ENCODE measurements at places on chromosomes 5 and 9.

DNA sequence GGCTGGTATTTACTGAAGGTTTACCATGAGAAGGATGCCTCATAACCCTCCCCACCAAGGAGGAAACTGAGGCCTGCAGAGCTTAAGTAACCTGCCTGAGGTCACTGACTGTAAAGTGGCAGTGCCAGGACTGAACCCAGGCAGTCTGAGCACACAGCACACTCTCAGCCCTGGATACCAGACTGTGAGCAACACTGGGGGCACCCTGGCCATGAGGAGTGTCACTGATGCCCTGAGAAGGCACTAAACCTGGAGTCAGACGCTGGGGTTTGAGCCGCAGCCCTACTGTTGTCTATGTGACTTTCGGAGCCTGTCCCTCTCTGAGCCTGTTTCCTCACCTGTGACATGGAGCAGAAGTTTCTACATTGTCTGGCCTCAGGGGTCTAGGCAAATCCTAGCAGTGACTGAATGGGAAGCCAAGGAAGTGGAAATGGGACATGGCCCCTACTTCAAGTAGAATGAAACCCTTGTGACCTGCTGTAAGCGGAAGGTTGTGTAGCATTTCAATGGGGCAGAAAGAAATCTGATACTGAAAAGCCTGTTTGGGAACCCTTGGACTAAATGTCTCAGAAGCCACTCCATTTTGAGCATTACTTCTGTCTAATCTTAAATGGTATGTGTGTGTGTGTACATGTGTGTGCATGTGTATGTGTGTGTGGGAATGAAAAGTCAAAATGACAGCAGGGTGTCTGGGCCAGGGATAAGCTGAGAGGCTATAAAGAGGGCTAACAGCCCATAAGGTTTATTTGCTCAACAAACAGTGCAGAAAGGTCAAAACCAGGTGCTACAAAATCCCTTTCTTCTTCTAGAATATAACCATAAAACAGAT lies 36.0 kb downstream of the B4GALT1 start:
- DNase-seq: no peak

DNA sequence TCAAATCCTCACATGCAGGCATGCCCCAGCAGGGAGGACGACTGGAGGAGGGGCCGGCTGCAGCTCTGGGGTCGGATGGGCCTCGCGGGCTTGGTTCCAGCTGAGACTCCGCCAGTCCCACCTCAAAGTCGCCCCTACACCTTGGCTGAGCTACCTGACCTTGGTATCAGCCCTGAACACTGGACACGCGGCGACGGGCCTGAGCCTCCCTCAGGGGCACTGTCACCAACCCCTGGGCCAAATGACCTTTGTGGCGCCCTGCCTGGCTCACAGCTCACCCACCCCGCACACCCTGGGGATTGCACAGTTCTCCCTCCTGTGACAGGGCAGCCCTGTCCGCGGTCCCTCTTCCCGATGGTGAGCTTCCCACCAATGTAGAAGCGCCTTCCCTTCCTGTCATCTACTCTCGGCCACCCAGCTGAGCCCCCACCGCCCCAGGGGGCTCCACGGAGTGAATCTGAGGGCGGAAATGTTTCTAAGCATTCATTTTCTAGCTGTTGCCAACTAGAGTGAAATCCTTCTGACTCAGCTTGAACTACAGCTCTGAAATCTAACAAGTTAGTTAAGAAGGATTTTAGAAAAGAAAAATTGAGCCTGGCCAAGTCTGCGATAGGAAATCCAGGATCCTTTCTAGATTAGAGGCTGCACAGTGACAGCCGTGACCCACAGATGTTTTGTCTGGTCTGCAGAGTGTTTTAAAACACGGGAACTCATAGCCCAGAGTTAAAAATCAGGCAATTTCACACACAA lies 138.9 kb upstream of the PHYKPL start:
- DNase-seq: no peak

DNA sequence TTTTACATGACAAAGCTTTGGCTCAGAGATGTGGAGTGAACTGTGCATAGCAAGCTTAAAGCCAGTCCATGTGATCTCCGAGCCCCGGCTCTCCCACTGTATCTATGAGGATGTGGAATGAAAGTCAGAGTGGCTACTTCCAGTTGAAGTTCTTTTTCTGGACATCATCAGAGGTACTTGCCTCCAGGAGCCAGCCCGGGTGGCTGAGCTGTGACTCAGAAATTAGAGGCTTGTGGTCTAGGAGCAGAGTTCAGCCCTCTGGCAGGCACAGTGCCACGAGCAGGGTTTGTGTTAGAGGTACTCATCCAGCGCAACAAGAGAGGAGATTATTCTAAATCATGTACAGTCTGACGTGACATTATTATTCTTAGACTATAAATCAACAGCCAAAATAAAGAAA lies 322.5 kb downstream of the CDK5RAP2 start:
- DNase-seq: no peak

- DNase-seq: no peak
These were observed 2.8 kb upstream of the DUSP1 start for GRCh38 chr5:172773481-172774469.

DNA sequence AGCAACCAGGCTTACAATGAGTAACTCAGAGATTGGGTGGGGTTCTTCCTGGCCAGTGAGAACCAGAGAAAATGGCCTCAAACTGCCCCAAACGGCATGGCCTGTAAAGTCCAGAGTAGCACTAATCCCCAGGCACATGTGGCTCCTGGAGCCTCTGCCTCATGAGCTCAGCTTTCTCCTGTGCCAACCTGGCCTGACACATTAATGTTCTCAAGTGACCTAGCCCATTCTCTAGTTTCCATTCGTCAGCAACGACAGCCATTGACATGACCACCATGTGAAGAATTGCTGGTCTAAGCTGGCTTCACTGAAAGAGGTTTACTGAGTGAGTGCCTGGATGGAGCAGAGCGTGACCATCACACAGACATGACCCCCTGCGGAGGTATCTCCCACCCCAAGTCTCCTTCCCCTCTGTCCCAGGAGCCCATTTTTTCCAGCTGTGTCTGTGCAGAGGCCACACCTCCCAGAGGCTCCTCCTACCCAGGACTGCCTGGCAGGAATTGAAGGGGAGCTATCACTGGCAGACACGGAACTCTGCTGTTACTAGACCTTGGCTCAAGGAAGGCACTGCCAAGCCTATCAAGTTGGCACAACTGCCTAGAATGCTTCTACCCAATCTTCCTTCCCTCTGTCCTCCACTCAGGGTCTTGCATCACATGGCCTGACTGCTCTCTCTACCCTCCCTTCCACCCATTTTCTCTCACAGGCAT lies 59.0 kb upstream of the BOD1 start:
- no peak for DNase-seq

- DNase-seq: no peak
These were observed 325.2 kb downstream of the PSAT1 start for GRCh38 chr9:78622126-78622525.

GRCh38 chr9:69221036-69221435 lies 47.0 kb downstream of the TJP2 start:
- DNase-seq: no peak

GRCh38 chr9:4727593-4727992 lies 13.4 kb downstream of the AK3 start:
- DNase-seq: no peak

- DNase-seq: no peak
These were observed 8.0 kb downstream of the VDAC1 start for GRCh38 chr5:133996683-133997252.

GRCh38 chr5:79133121-79133656 lies 21.6 kb downstream of the BHMT start:
- no peak for DNase-seq

DNA sequence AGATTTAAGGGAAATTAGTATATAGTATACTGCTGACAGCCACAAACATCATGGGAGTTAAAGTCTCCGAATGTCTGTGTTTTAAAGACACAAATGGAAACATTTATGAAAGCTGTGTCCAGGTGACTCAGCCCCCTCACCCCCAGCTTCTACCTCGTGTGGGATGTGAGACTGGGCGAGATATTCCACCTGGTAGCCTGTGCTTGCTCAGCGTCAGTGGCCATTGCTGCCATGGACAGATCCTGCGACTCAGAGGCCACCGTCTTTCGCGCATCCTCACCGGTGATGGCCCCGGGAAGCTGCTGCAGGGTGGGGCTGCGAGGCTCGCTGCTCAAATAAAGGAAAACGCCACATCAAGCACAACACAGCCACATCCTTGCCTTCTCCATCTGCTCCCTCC lies 31.2 kb upstream of the EXOC3 start:
- DNase-seq: peak; percentile 52

DNA sequence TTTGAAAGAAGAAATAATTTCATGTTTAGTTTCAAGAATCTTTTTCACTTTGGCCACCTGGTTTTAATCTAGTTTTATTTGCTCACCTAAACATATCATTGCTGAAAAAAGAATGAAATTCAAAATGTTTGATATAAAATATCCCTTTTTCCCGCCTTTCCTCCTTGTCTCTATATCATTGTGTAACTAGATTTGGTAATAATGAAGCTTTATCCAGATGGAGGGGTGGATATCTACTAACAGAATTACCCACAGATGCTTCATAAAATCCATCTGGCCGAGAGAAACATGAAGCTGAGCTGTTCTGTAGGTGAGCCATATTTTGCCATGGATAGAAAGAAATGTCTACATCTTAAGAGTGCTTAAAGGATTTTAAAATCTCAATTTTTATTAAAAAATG lies 214.7 kb downstream of the ICE1 start:
- no peak for DNase-seq

DNA sequence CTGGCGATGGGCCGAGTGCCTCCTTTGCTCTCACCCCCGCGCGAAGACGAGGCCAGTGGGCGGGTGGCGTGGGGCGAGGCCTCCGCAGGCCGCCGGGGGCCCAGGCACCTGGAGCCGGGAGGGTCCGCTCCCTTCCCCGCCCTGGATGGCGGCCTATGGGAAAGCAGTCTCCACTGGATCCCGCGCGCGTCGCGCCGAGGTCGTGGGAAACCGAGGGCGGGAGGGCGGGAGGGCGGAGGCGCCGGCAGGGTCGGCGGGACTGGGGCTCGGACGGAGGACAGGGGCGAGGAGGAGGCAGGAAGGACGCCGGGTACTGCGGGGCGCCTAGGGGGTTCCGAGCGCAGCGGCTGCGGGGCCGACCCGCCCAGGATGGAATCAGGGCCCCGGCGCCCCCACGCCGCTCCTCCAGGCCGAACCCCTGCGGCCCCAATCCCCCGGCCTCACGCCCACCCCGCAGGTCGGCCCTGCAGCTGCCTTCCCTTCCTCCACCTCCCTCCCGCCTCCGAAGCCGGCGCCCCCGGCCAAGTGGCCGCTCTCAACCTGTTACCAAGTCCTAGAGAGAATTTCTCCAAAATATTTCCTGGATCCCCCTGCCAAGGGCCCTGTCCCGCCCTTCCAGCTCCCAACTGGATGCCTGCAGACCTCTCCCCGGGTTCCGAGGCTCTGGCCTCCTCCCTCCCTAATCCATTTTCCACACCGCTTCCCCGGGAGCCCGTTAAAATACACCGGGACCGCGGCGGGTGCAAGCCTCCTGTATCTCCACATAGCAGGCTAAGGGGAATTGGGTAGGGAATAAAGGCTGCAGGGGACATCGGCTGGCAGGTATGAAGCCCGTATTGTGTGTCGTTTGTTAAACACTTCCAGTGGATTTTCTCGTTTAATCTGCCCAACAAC lies 146.3 kb downstream of the ERCC6L2 start:
- peak; percentile 31 for DNase-seq

GRCh38 chr5:179827680-179828079 lies 7.0 kb downstream of the SQSTM1 start:
- DNase-seq: peak; percentile 67

- no peak for DNase-seq
These were observed 1027.0 kb upstream of the COX7C start for GRCh38 chr5:85590764-85591163.
